Activated T-helper 17 cell treated with anti-CD3 and anti-CD28 coated beads, Interleukin-2, amount 50 U/mL, for 72 hours (primary cell): ENCODE measurements at places on chromosomes 3 and 15.

DNA sequence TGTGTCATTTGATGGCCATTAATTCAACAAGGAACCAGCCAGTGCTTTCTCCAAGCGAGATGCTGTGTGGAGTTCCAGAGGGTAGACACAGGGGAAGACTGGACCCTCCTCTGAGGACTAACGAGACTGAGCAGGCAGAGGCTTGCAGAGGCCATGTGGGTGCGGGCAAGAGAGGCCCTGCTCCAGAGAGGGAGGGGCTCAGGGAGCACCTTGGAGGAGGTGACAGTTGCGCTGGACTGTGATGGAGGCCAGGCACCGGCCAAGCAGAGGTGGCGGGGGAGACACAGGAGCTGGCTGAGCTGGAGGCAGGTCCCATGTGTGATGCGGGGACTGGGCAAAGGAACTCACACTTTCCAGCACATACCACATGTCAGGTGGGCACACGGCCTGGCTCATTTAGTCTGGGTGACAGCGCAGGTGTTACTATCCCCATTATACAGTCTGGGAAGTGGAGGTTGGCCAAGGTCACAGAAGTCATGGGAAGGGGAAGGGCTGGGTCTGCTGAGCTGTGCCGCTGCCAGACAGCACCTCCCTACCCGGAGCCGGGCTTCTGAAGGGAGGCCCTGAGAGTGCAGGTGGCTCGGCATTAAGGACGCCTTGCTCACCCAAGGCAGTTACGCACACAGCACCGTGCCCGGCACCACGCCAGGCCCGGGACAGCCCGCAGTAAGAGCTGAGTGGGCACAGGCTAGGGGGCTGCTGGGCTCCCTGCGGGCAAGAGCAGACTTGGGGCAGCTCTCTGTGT lies 3.7 kb downstream of the MELTF start:
- H3K27ac ChIP-seq, result no peak overlapping the region
- ATAC-seq, result no peak
- peaks cover 5% of the 10 kb centered on the region for H3K4me1 ChIP-seq
- no peaks in the 10 kb centered on the region for H3K36me3 ChIP-seq
- peaks cover 4% of the 10 kb centered on the region for H3K27me3 ChIP-seq

DNA sequence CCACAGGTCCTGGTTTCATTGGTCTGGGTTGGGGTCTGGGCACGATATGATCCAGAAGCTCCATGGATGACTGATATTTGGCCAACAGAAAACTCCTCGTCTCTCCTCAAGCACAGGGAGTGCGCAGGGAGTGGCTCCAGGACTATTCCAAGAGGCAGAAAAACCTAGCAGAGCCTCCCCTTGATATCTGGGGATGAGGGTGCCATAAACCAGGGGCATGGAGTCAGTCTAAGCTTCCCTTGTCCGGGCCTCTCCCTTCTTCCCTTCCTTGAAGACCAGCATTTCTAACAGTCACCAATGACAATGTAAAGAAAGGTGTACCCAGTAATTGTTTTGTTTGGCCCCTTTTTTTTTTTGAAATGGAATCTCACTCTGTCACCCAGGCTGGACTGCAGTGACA lies 99.4 kb upstream of the HACD2 start:
- H3K27me3 ChIP-seq, result peaks cover 9% of the 10 kb centered on the region
- H3K36me3 ChIP-seq, result no peaks in the 10 kb centered on the region
- ATAC-seq, result no peak

DNA sequence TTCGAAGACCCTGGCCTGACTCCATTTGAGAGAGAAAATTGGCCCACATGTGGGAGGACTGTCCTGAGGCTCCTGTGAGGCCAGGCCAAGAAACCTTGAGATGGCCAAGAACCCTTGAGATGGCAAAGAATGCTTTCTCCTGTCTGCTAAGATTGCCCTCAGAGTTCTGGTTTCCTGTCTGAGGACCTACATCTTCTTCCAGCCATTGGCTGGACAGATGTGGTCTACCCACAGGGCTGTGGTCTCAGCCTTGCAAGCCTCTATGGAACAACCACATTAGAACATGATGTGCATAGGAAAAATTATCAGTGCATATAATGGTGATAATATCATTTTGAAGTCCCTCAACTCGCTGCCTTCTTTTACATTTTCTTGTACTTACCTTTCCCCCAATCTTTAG lies 10.8 kb upstream of the RASA2 start:
- H3K36me3 ChIP-seq, result no peaks in the 10 kb centered on the region
- peaks cover 6% of the 10 kb centered on the region for H3K4me1 ChIP-seq
- H3K27ac ChIP-seq, result peak overlapping the region; percentile 51
- no peak overlapping the region for H3K4me3 ChIP-seq
- H3K27me3 ChIP-seq, result no peaks in the 10 kb centered on the region

GRCh38 chr15:101070502-101071273 lies 151.5 kb downstream of the LRRK1 start:
- peak overlapping the region; percentile 81 for H3K27ac ChIP-seq
- H3K4me3 ChIP-seq, result peak overlapping the region; percentile 9
- H3K27me3 ChIP-seq, result peaks cover 10% of the 10 kb centered on the region
- H3K4me1 ChIP-seq, result peaks cover 8% of the 10 kb centered on the region
- no peaks in the 10 kb centered on the region for H3K36me3 ChIP-seq

DNA sequence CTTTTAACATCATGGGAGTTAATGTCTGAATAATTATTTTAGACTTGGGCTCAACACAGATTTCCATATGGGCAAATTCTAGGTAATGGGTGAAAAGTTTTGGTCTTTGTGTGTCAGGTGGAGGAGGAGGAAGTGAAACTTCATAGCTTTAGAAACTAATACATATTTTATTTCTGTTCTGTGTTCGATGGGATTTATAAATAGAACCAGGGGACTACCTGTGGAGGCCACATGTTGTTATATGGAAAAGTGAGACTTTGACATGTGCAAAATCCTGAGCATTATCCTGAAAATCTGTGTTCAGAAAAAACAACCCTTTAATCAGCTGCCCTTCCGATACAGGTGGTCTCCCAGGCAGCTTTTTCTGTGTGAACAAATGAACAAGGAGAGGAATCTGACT lies 209.5 kb downstream of the SOX2 start:
- peaks cover 4% of the 10 kb centered on the region for H3K27me3 ChIP-seq
- H3K4me3 ChIP-seq, result no peak overlapping the region
- no peaks in the 10 kb centered on the region for H3K4me1 ChIP-seq

DNA sequence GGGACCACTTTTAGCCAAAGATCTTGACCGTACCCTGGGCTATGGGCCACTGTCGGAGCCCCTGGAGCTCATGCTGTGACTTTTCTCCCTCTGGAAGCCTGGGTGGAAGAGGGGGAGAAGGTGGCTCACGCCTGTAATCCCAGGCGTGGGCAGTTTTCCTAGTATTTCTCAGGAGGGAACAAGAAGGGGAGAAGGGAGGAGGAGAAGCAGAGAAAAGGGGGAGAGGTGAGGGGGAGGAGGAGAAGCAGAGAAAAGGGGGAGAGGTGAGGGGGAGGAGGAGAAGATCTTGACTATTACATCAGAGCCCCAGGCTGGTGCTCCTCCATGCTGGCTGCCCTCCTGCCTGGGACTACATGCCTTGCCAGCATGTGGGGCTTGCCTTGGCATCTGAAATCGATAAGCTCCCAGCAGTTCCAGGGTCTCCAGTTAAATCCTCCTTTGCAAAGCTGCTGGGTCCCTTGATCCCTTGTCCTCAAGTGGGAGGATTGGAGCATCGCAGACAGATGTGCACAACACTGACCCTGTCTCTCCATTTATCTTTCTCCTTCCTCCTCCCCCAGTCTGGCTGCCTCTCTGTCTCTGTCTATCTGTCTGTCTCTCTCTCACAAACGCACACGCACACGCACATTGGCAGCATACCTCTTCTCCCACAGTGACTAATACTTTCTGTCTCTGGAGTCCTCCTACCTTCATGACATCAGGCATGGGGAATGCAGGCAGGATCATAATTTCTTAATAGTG lies 41.6 kb downstream of the MRAS start:
- ATAC-seq, result no peak
- H3K27ac ChIP-seq, result no peak overlapping the region
- no peaks in the 10 kb centered on the region for H3K4me1 ChIP-seq
- no peak overlapping the region for H3K4me3 ChIP-seq
- H3K36me3 ChIP-seq, result no peaks in the 10 kb centered on the region

- no peaks in the 10 kb centered on the region for H3K27me3 ChIP-seq
- H3K27ac ChIP-seq, result no peak overlapping the region
These were observed 193.7 kb upstream of the MME start for GRCh38 chr3:154886437-154886836.

DNA sequence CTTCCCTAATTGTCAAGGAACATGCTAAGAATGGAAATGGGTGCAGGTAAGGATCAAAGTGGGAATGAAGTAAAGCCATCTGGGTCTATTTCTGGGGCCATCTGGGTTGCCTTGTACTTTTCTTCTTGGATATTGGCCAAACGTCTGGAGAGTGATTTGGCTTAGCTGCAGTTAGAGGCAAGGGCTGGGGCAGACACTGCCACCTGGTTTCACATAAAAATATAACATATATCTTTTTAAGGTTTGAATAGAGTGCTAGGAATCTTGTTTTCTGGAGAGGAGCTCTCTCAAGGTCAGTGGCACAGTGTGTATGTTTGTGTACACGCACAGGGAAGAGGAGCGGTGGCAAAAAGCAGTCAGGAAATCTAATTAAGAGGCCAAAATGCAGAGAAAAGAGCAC lies 24.7 kb upstream of the EOMES start:
- H3K27ac ChIP-seq, result no peak overlapping the region
- no peak for ATAC-seq
- H3K4me1 ChIP-seq, result no peaks in the 10 kb centered on the region

- peaks cover 30% of the 10 kb centered on the region for H3K27me3 ChIP-seq
- H3K4me1 ChIP-seq, result no peaks in the 10 kb centered on the region
- no peak overlapping the region for H3K4me3 ChIP-seq
- no peak for ATAC-seq
- no peak overlapping the region for H3K27ac ChIP-seq
- H3K36me3 ChIP-seq, result no peaks in the 10 kb centered on the region
These were observed 41.5 kb downstream of the SPRED1 start for GRCh38 chr15:38294126-38294525.

DNA sequence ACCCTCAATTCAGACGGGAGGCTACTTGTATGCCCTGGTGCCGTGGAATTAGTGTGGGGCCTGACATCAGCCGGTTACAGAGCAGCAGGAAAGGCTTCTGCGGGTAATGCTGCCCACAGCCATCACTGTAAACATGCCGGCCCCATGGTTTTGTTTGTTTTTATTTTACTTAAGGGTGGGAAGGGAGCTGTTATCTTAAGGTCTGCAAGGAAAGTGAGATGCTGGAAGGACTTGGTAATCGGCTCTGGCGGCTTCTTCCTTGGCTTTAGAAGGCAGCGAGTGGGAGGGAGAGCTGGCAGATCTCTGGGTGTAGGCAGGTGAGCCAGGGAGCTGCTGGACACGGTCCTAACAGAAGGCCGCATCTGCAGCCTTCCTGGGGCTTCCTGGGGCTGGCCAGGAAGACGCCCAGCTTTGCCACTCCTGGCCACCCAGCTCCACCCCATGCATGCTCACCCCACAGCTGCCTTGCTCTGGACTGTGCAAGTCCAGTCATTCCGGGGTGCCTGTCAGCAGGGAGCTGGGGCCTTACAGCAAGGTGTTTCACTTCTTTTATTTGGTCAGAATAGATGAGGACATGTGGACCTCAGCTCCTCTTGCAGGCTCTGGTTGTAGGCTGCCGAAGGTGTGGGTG lies 54.1 kb upstream of the FURIN start:
- ATAC-seq, result peak; percentile 54
- H3K27ac ChIP-seq, result peak overlapping the region; percentile 92
- H3K36me3 ChIP-seq, result peaks cover 70% of the 10 kb centered on the region
- peaks cover 36% of the 10 kb centered on the region for H3K4me1 ChIP-seq

- H3K36me3 ChIP-seq, result no peaks in the 10 kb centered on the region
- no peaks in the 10 kb centered on the region for H3K27me3 ChIP-seq
- no peaks in the 10 kb centered on the region for H3K4me1 ChIP-seq
- ATAC-seq, result no peak
These were observed 159.8 kb upstream of the LMCD1 start for GRCh38 chr3:8341821-8342247.

- no peak for ATAC-seq
- H3K27me3 ChIP-seq, result no peaks in the 10 kb centered on the region
- peaks cover 43% of the 10 kb centered on the region for H3K4me1 ChIP-seq
- no peak overlapping the region for H3K4me3 ChIP-seq
- peaks cover 53% of the 10 kb centered on the region for H3K36me3 ChIP-seq
- H3K27ac ChIP-seq, result no peak overlapping the region
These were observed 4.1 kb downstream of the LINS1 start for GRCh38 chr15:100597862-100598261.

- peaks cover 9% of the 10 kb centered on the region for H3K27me3 ChIP-seq
- H3K36me3 ChIP-seq, result no peaks in the 10 kb centered on the region
- no peak overlapping the region for H3K4me3 ChIP-seq
- no peak for ATAC-seq
- no peak overlapping the region for H3K27ac ChIP-seq
- H3K4me1 ChIP-seq, result no peaks in the 10 kb centered on the region
These were observed 157.3 kb downstream of the ADAMTS9 start for GRCh38 chr3:64530434-64531049.

DNA sequence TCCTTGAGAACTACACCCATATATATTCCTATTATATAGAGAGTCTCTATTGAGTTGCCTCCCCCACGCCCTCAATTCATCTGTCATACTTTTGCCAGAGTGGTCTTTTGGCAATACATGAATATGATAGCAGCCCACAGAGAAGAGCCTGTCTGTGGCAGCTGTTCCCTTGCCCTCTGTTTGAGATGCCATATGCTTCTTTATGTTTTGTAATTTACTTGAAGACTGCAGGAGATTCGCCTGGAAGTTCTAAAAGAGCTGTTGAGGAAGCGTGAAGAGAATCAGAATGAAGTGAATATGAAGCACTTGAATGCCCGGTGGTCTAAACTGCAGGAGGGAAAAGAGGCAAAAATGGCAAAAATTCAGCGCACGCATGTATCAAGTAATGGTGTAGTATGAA lies 27.2 kb downstream of the CFAP91 start:
- H3K36me3 ChIP-seq, result no peaks in the 10 kb centered on the region
- H3K27me3 ChIP-seq, result no peaks in the 10 kb centered on the region
- H3K4me3 ChIP-seq, result no peak overlapping the region
- no peak overlapping the region for H3K27ac ChIP-seq
- H3K4me1 ChIP-seq, result no peaks in the 10 kb centered on the region

- no peak for ATAC-seq
- H3K4me3 ChIP-seq, result no peak overlapping the region
- H3K27ac ChIP-seq, result peak overlapping the region; percentile 38
- H3K36me3 ChIP-seq, result no peaks in the 10 kb centered on the region
- no peaks in the 10 kb centered on the region for H3K27me3 ChIP-seq
These were observed 22.5 kb upstream of the SEMA3F start for GRCh38 chr3:50132421-50133282.

DNA sequence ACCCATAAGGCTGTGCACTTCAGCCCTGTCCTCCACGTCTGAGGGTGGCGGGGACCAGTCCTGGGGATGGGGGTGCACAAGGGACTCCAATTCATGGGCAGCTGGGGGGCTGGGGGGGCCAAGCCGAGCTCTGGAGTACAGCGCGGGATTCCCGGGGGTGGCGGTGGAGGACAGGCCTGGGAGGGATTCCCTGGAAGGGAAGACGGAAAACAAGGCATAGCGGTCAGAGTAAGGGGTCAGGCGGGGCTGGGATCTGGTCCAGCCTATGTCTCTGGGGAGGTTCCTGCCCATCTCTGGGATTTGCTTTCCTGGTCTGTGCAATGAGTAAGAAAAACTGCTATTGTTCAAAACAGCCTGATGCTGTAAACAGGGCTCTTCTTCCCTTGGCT lies 8.1 kb upstream of the IGDCC3 start:
- peaks cover 9% of the 10 kb centered on the region for H3K4me1 ChIP-seq
- H3K4me3 ChIP-seq, result peak overlapping the region; percentile 81
- H3K27me3 ChIP-seq, result peaks cover 18% of the 10 kb centered on the region
- ATAC-seq, result no peak
- peak overlapping the region; percentile 80 for H3K27ac ChIP-seq

- H3K27me3 ChIP-seq, result no peaks in the 10 kb centered on the region
- H3K4me1 ChIP-seq, result peaks cover 40% of the 10 kb centered on the region
- peaks cover 28% of the 10 kb centered on the region for H3K36me3 ChIP-seq
- ATAC-seq, result no peak
- no peak overlapping the region for H3K4me3 ChIP-seq
These were observed 7.8 kb downstream of the KPNA4 start for GRCh38 chr3:160557571-160557970.

GRCh38 chr3:52859686-52860423 lies 25.0 kb upstream of the MUSTN1 start:
- H3K4me1 ChIP-seq, result peaks cover 9% of the 10 kb centered on the region
- H3K4me3 ChIP-seq, result no peak overlapping the region
- ATAC-seq, result no peak
